ENCODE measurements at places on chromosomes 1 and 21.

GRCh38 chr1:19418503-19418971 is 66.8 kb downstream of the CAPZB start:
- no peak for DNase-seq

GRCh38 chr1:222909586-222909985 is 94.7 kb downstream of the DISP1 start:
- DNase-seq: no peak

GRCh38 chr1:177310326-177310725 is 139.6 kb downstream of the BRINP2 start:
- no peak for DNase-seq

DNA sequence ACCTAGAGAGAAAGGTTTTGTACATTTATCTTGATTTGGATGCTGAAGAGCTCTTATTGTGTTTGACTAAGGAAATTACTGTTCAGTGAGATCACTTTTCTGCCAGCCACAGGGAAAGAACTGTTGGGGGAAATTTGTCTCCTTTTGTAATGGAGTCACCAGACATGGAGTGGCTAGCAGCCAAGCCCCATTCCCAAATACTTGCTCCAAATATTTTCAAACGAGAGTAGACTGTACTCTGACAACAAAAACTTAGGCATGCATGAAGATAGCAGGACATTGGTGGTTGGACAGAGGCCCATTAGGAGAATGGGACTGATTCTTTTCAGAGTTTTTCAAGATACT is 21.1 kb downstream of the IPO9 start:
- no peak for DNase-seq

DNA sequence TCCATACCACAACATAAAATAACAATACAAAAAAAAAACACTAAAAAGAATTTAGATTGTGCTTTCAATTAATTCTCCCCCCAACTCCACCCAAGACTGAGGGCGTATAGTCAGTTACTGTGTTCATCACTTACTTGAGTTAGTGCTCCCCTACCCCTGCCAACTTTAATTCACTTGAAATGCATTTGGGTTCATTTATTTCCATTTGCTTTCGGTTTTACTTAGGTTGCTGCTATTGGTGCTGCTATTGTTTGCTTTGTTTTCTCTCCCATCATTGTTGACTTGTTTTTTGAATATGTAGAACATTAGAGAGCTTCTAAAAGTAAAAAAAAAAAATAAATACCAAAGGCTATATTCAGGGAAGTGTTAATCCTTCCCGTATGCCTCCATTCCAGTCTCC is 10.7 kb upstream of the CYYR1 start:
- no peak for DNase-seq

Measured in CD14-positive monocyte (primary cell).